ENCODE measurements at places on chromosomes 1 and 21.

DNA sequence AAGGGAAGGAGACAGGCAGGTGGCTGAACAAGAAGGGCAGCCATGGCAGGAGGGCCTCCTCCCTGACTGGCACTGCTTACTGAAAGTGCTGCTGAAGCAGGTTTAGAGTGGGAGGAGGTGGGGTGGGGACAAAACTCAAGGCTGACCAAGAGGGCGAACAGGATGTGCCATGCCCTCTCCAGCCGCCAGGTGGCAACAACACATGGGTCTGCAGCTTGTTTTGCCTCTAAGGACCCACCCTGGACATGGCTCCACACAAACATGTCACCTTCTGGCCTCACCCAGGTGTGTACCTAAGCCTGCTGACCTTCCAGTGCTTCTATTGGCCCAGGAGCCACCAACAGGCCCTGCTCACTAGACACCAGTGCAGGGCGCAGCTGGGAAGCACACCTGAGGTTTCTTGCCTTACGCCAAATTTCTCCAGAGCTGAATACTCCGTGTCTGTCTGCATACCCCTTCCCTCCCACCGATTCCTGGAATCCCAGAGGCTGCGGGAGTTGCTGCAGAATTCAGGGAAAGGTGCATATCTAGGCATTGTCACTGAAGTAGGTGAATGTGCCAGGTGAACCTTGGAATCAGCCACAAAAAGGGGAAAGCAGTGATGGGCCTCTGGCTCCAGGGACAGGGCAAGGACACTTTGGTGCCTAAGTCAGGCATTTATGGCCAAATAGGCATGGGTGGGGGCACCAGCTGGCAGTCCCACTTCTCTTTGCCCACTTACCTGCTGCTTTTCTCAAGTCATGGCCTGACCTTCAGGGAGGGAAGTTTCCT lies 5.3 kb downstream of the PSRC1 start:
- DNase-seq, result peak; percentile 55

- DNase-seq, result no peak
Measured at GRCh38 chr1:174740249-174740968, 259.3 kb upstream of the CACYBP start.

- DNase-seq, result peak; percentile 85
Measured at GRCh38 chr1:204846546-204846945, 24.1 kb upstream of the NFASC start.

DNA sequence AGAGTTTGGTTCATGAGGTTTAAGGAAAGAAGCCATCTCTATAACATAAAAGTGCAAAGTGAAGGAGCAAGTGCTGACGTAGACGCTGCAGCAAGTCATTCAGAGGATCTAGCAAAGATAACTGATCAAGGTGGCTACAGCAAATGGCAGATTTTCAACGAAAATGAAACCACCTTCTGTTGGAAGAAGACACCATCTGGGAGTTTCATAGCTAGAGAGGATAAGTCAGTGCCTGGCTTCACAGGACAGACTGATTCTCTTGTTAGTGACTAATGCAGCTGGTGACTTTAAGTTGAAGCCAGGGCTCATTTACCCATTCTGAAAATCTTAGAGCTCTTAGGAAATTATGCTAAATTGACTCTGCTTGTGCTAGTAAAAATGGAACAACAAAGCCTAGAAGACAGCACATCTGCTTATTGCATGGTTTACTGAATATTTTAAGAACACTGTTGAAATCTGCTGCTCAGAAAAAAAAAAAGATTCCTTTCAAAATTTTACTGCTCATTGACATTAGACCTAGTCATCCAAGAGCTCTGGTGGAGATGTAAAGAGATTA lies 10.5 kb downstream of the MAEL start:
- no peak for DNase-seq

- no peak for DNase-seq
Measured at GRCh38 chr1:214303141-214303930, 22.4 kb downstream of the SMYD2 start.

GRCh38 chr1:231354330-231355020 lies 16.4 kb downstream of the SPRTN start:
- no peak for DNase-seq

- DNase-seq, result no peak
Measured at GRCh38 chr1:111476761-111477309, 3.1 kb downstream of the C1orf162 start.

DNA sequence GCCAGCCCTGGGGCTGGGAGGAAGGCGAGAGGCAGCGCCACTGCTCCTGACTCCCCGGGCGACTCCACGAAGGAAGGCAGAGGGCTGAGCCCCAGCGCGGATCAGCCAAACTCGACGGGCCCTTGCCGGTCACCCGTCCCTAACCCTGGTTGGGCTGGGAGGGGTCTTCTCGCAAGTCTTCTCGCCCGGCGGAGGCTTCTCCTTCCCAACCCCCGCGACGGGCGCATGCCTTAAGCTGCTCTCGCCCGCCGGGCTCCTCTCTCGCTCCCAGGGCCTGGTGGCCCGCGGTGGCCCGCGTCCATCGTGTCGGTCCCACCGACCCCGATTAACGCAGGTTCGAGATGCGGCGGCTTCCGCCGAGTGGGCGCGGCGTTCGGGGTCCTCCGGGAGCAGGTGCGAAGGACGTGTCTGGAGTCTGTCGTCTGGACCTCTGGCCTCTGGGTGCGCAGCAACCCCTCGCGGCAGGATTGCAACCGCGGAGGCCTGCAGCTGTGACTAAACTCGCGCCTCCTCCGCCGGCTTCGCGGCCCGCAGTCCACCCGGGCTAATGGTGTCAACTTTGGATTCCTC lies 29.0 kb upstream of the PPM1J start:
- DNase-seq, result no peak

DNA sequence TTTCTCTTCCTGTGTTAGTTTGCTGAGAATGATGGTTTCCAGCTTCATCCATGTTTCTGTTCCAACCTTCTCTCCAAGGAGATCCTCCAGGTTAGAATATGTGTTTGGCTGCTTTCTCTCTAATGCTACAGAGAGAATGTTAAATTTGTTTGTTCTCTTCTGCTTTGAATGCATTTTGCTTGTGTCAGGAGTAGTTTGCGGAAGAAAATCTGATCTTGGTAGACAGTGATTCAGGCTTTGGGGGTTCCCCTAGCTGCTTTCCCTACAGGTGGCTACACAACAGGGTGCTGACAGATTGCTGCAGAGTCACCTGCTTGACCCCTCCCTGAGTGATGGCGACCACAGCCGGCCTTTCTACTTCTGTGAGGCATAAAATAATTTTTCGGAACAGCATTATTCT lies 41.8 kb downstream of the MACO1 start:
- peak; percentile 8 for DNase-seq

DNA sequence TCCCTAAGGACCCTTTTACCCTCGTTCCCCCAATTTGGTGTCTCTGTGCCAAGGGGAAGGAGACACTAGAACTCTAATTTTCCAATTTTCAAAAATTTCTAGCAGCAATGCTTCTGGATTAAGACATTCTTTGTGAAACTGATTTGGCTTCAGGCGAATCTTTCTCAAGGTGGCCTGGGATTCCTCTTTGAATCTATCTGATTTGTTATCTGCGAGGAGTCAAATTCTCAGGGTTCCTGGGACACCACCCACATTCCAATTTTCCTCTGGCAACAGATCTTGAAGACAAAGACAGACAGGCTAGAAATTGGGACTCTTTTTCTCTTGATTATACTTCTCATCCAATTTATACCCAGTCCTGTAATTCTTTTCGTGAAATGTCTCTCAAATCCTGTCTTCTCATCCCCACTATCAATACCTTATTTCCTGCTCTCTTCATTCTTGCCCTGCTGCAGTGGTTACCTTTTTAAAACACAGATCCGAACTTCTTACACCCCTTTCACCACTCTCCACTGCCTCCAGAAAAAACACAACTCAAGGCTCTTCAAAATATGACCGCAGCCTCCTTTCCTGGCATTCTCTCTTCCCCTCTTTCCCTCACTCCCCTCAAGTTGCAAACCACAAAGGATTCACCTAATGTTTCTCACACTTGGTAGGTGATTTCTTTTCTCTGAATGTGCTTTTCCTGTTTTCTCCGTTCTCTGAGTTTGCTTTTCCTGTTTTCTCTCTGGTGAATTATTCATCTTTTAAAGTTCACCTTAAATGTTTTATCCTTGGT lies 2.7 kb upstream of the MPZL1 start:
- no peak for DNase-seq

DNA sequence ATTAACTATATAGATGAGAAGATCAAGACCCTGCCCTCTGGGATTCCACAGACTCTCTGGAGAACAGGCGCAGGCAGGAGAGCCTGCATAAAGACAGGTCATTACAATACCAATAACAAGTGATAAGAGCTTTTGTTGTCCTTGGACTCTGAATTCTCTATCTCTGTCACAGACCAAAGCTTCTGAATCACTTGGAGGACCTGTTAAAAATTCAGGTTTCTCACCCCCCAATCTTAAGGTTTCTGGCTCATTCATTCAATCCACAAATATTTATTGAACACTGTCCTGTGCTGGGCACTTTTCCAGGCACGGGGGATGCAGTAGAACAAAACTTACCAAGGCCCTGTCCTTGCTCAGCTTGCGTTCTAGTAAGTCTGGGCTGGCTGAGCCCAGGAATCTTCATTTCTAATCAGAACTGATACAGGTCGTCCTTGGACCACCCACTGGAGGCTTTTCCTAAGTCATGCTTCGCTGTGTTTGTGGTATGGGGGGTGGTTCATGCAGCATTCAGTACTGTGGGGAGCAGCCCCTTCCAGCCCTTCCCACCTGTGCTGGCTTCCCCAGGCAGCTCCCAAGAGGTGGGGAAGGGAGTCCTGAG lies 1.4 kb downstream of the EFNA4 start:
- no peak for DNase-seq

DNA sequence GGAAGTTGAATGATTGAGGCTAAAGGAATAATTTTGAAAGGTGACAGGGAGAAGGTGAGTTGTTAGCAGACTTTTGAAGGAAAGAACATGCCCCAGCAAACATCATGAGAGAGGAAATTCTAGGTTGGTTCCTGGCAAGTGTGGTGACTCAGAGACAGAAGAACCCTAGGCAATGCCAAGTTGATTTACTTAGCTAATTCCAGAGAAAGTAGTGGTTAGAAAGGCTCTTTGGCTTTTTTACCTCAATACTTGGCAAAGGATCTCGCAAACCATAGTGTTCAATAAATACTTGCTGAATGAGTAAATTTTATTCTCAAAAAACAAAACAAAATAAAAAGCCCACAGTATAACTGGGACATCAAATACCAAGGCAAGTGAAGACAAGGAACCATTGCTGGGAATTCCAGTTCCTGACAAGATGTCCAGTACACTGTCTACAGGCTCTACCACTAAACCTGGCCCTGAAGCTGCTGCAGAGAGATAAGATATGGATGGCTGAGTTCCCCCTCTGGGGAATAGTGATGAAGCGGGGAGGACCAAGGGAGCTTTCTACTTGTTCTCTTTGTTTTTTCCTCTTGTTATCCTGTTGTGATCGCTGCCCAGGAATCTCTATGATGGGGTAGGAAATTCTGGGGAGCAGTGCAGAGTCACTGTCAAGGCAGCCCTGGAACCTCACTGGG lies 48.2 kb downstream of the IL12RB2 start:
- no peak for DNase-seq

GRCh38 chr1:156852418-156852874 lies 6.5 kb downstream of the INSRR start:
- peak; percentile 97 for DNase-seq

GRCh38 chr1:85387781-85388180 lies 77.2 kb downstream of the DDAH1 start:
- no peak for DNase-seq

- DNase-seq, result no peak
Measured at GRCh38 chr1:232806186-232806510, 932 bp downstream of the MAP10 start.

- DNase-seq, result no peak
Measured at GRCh38 chr1:21857142-21857839, 45.2 kb downstream of the LDLRAD2 start.

DNA sequence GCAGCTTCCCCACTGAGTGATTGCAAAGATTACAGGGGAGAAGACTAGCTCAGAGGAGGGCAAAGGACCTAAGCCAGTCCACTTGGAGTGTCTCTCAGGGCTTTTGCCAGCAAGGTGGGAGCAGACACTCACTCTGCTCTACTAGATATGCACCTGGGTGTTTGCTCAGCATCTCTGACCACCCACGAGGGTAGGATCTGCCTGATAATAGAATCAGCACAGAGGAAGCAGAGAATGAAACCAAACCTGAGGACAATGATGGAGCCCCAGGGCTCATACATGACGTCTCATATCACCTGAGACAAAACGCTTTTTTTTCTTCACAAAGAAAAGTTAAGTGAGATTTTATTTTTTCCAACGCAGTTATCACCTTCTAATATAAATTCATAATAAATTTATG lies 79.4 kb downstream of the RRAGC start:
- no peak for DNase-seq

GRCh38 chr1:209732725-209733124 lies 23.1 kb upstream of the TRAF3IP3 start:
- no peak for DNase-seq

GRCh38 chr1:228375578-228376261 lies 30.9 kb downstream of the TRIM11 start:
- DNase-seq, result no peak

DNA sequence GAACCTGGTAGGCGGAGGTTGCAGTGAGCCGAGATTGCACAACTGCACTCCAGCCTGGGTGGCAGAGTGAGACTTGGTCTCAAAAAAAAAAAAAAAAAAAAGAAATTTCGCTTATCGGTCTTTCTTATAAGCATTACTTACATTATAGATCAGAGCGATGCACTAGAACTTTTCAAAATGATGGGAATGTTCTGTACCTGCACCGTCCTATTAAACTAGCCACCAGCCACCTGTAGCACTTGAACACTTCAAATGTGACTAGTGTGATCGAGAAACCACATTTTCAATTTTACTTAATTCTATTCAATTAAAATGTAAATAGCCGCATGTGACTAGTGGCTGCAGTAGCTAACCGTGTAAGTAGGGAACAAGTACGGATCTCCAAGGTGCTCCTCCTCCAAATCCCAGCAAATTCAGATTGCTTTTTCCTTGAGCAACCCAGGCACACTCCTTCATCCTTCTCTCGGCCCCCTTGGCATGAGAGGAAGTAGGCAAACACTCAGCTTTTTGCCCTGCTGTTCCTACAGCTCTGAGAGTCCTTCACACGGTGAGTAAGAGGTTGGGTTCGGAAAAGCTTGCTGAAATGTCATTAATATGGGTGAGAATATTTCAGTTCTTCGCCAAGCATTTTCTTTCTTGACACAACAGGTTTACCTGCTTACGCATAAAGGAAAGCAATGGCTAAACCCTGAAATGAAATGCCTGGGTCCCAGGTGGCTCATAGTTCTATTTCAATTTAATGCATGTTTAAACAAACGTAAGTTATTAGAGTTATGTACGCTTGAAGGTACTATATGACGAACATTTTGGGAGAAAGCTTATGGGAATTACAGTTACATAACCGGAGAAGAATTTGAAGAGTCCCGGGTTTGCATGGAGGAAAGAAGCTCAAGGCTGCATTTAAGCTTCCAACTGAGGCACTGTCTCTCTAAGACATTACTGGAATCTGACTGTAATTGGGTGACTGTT lies 69.5 kb upstream of the HUNK start:
- DNase-seq, result no peak
